Stimulated activated CD4-positive, alpha-beta T cell treated with anti-CD3 and anti-CD28 coated beads, Interleukin-15, amount 100 ng/mL, for 1 hour (primary cell): ENCODE measurements at places on chromosomes 6 and 20.

DNA sequence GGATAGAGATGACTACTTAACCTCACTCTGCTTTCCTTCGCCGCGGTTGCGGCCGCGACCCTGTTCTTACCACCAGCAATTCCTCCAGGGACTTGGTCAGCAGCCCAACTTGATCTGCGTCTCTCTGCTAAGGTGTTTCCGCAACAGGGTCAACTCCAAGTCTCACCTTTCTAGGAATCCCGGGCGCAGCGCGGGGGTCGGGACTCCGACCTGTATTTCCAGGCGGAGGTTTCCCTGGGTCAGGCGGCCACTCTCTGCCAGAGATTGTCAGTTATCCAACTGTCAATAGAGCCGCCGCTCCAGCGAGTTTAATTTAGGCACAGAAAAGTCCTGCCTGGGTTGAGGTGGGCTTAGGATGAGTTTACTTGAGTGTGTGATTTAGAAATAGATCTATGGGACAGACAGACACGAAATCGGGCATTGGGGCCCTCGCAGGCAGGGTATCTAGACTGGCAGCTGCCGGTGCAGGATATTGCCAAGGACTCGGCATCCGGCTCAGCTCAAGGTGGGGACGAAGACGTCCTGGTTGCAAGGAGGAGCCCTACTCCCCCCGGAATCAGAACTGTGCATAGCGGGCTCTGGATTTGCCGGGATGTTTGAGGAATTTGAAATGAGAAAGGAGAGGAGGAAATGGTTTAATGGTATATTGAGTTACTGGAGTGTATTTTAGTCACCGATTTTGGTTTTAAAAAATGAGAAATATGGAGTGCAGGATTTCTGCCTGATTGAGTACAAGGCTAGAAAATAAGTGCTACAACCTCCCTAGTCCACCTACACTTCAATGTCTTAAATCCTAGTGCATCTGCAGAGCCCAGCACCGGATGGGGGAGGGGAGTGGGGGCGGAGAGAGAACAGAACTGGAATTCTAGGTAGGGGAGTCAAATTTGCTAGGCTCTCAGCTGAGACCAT is 23.7 kb downstream of the POM121L2 start:
- DNase-seq, result no peak

- DNase-seq, result no peak
These were observed 257.7 kb upstream of the MARCKS start for GRCh38 chr6:113599444-113599843.

DNA sequence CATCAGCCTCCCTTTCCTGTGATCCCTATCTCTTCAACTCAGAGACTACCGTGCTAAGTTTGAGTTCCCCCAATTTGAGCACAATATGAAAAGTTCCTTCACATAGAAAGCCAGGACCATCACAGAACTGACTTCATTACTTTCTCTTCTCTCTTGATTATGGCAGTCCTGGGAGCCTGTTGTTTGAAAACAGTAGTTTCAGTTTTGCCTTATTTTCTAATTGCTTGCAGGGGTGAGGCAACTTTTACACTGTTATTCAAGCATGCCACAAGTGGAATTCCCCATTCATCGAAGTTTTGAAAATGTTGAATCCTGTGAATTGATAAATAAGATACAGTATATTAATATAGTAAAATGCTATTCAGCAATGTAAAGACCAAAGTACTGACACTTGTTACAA is 569.7 kb upstream of the MARCKS start:
- DNase-seq, result no peak

DNA sequence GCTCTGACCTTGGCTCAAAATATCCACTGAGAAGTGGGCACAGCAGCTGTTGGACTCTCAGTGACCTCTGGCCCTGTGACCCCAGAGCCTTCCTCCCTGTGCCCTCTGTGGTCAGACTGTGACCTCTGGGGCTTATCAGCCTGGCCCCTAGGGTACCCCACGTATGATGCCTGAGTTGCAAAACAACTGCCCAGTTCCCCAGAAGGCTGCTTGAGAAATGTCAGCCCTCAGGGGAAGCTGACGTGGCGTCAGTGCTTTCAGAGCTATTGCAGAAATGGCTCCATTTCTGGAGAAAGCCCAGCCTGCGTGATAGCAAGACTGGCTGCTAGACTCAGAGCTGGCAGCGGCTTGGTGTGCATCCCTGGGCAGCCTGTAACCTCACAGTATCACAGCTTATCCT is 31.5 kb upstream of the TGM2 start:
- DNase-seq, result no peak

GRCh38 chr20:17538517-17539170 is 7.5 kb upstream of the BFSP1 start:
- no peak for DNase-seq

DNA sequence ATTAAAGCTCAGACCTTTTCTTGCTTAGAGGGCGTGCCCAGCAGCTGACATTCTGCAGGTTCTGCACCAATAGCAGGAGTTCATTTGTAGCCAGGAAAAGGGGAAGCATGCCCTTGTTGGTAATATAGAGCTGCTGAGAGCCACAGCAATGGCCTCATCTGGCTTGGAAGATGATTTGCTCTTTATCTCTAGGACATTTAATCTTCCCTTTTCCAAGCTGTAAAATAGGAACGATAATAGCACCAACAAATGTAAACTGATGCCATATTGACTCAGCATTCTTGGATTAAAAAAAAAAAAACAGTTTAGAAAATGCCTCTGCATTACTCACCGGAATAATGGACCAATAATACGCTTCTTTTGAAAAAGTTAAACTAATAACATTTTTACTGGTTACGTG is 93.4 kb upstream of the SLC2A12 start:
- no peak for DNase-seq

DNA sequence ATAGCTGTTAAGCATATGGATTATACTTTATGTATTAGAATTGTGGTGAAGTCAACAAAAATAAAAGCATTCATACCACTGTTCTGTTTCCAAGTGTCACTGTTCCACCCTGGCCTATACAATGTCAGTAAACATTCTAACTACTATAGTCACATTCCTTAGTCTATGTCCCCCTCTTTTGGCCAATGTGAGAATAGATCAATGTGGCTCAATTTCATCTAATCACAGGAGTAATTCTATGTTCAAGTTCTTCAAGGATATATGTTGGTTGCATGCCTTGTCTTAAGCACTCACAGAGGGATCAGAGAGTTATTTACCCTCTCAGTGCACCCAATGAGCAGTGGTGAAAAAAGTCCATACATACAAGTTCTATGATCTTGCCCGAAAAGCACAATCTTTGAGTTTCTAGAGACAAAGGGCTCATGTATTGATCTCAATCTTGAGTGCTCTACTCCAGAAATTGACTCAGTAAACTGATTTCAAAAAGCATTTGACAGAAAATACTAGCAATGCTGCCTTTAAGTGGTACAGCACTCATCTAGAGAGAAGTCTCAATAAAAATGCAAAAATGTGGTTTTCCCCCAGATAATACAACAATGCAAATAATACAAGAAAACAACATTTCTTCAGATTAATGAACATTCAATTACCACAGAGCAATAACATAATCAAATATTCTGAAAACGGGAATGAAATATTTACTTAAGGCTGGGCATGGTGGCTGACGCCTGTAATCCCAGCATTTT is 16.5 kb downstream of the SMLR1 start:
- no peak for DNase-seq

DNA sequence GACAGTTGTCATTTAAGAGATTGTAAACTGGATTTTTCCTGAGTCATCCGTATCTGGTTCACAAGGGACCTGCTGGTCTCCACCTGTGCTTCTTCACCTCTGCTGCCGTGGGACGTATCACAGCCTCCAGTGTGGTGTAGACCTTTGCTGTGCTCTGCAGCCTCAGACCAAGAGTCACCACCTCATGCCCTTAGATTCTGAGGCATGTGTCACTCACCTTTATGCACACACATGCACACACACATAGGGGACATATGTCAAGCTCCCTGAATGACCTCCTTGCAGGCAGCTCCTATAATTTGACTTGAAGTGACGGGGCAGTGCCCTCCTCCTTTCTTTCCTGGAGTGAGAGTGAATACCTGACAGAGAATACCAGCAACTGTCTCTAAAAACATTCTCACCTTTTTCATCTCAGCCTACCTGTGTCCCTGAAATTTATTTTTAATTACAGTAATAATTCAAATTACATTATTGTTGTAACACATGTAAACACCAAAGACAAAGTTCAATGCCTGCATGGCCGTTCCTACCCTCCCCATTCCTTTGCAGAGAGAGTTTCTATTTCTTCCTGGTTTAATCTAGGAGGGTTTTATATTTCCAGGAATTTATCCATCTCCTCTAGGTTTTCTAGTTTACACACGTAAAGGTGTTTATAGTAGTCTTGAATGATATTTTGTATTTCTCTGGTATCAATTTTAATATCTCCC is 3.5 kb downstream of the SLC17A4 start:
- no peak for DNase-seq

DNA sequence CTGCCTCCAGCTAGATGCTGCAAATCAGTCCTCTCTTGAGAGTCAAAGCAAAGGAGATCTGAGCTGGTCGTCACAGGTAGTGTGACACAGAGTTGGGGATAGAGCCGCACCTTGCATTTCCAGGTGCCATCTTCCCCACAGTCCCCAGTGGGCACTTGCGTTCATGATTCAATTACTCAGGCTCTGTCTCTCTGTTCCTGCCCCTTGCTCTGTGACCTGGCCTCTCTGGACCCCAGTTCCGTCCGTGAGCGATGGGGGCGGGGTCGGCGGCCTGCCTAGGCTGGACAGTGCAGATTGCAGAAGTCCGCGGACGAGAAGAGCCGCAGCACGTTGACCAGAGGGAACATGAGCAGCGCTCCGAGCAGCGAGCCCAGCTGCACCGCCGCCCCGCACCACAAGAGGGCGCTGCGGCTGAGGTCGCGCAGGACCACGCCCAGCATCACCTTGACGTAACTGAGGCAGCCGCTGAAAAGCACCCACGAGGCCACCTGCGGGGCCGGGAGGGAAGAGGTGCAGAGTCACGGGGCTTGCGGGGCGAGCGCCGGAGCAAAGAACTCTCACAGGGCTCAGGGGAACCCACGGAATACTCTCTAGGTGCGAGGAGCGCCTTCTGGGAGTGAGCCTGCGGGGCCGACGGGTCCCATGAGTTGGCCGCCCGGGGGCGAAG is 7.4 kb downstream of the SLC52A3 start:
- no peak for DNase-seq

DNA sequence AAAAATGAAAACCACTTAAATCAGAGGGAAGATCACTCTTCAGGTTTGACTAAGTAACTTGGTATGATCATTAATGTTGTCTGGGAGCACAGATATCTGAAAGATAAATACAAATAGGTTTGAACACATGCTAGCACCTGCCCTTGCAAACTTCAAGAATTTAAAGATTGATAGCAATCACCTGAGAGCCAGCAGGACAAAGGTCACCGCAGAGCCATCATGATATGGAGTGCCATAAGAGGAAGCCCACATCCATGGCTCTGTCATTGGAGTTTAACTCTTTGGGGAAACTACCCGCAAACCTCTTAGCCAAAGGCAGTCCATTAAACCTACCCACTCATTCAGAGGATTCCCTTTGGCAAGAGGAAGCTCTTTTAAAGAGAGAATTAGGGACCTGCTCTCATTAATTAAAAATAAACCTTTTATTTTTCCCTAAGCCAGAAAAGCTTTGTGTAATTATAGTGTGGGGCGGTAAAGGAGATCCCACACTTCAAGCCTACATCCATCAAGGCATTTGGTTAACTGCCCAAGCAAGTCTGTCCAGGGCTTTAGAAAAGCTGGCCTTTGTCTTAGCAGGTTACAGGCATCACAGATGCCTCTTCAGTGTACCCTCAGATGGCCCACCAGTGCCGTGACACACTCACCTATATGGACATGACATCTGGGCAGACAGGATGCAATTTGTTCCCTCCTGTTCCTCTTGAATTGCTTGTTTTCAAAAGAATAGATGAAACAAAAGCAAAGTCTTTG is 73.0 kb downstream of the SASH1 start:
- no peak for DNase-seq

DNA sequence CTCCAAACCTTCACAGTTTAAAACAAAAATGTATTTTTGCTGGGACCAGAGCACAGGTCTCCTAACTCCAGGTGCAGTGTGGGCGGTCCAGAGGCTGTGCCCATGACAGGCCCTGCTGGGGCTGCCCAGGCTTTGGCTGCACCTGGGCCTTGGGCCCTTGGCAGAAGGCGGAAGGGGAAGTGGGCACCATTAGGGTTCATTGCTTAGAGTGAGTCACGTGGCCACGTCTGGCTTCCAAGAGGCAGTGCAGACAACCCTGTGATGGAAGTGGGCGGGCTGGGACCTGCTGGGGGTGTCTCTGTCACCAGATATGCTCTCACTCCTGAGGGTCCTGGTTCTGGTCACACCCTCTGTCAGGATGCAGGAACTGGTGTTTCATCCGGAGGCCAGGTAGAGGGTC is 302.2 kb downstream of the QKI start:
- DNase-seq, result no peak

- DNase-seq, result peak; percentile 5
These were observed at the start of gene TFAP2C for GRCh38 chr20:56628873-56629463. Gene TFAP2C, plus strand, starts transcription at chr20:56629306. Its CDS starts 239 bp downstream, at chr20:56629545.

DNA sequence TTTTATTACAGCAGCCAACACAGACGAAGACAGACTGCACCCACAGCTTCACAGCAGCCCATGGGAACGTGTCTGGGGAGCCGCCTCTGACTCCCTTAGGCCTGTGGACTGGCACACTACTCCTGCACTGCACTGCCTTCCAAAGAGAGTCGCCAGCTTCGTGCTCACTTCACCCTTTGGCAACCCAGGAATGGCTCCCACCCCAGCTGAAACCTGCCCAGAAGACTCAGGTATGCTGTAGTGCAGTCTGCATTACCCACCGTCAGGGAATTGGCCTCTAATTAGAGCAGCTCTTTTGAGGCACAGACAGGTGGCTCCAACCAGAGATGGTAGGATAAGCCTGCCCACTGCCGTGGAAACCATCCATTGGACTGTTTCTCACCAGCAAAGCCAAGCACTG is 39.9 kb upstream of the FRMD1 start:
- DNase-seq, result no peak

- no peak for DNase-seq
These were observed 10.1 kb downstream of the HRH3 start for GRCh38 chr20:62209850-62210495.

GRCh38 chr20:50450881-50451752 is 59.1 kb upstream of the PTPN1 start:
- no peak for DNase-seq

DNA sequence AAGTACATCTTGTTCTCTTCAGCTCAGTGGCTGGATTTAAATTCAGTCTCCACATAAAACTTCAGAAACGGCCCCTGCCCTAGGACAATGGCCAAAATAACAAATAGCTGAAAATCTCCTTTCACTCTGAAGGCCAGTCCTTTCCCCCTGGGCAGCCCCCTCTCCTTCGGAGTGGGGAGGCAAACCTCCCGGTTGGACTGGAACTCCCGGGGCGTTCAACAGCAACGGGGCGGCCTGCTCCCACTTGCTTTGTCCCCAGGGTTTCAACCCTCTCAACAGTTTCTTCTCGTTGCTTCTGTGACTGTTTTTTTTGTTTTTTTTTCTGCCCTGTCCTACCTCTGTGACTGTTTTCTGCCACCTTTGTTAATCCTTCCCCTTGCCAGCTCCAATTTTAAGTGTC is 102.6 kb upstream of the DUSP22 start:
- DNase-seq, result no peak
